Activated naive CD8-positive, alpha-beta T cell treated with anti-CD3 and anti-CD28 coated beads, Interleukin-2, amount 50 U/mL, for 16 hours (primary cell): ENCODE measurements at places on chromosomes 6 and 20.

DNA sequence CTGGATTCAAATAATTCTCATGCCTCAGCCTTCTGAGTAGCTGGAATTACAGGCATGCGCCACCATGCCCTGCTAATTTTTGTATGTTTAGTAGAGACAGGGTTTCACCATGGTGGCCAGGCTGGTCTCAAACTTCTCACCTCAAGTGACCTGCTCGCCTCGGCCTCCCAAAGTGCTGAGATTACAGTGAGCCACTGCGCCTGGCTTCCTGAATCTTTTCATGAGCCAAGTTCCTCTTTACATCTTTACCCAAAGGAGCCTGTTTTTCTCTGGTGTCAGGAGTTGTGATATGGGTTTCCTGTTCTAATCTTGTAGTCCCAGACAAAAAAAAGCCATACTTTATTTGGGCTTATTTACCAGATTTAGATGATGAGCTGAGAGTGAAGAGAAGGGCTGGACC, 34.4 kb downstream of the PCNA start:
- no peak for DNase-seq

- DNase-seq = no peak
These were observed 15.7 kb upstream of the CGA start for GRCh38 chr6:87110636-87111035.

- DNase-seq = no peak
These were observed 110.5 kb downstream of the ANKRD60 start for GRCh38 chr20:58117944-58118343.

GRCh38 chr20:49865559-49865958, 49.8 kb downstream of the SPATA2 start:
- DNase-seq = no peak

GRCh38 chr6:62150048-62150663, 135.9 kb downstream of the KHDRBS2 start:
- DNase-seq = no peak

DNA sequence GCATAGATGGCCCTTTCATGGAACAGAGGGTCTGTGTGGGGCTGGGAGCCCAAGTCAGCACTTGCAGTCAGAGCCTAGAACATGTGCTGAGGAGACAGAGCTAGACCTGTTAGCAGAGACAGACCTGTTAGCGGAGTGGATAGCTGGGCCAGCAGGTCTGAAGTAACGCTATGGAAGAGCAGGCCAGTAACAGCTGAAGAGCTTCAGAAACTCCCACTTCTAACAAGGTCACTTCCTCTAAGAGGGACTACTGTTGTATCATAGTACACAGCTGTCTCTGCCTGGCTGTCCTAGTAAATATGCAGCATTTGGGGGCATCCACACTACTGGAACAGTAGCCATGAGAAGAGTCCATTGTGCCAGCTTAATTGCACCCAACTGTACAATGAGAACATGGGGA, 41.2 kb upstream of the POLR1H start:
- DNase-seq = no peak
